A172 (cell line): ENCODE measurements at places on chromosomes 13 and 19. TPM values are rescaled to one million over a fixed set of nuclear protein-coding genes. Genes with fewer than 3 reads are reported as not detected.

SIGLECL1 gene
- total RNA-seq, result not detected in 2 replicates

FSD1 gene
- 43.2 and 61.1 TPM in 2 replicates for total RNA-seq

DNA sequence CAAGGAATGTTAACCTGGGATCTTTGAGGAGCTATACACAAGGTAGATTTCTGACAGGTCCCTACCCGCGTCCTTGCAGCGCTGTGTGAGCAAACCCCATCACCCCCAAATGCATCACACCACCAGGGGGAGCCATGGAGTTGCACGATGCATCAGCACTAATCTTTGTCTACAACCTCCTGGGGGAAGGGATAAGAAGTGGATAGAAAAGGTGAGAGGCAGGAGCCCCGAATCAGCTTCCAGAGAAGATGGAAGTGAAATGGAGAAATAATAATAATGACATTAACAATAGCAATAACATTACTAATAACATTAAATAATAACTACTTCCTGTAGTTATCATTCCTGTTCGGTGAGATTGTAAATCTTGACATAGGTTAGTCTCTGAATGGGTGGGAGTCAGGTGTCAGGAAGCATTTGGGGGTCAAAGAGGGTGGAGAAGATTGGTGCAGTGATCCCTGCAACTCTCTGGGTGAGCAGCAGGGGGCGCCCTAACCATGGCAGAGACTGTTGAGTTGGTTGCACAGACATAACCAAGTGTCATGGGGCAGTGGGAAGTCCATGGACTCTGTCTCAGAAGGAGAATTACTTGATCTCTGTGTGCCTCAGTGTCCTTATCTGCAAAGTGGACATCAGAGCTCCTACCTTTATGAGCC lies 16.5 kb downstream of the SIGLEC7 start:
- DNase-seq, result peak; percentile 26

DNA sequence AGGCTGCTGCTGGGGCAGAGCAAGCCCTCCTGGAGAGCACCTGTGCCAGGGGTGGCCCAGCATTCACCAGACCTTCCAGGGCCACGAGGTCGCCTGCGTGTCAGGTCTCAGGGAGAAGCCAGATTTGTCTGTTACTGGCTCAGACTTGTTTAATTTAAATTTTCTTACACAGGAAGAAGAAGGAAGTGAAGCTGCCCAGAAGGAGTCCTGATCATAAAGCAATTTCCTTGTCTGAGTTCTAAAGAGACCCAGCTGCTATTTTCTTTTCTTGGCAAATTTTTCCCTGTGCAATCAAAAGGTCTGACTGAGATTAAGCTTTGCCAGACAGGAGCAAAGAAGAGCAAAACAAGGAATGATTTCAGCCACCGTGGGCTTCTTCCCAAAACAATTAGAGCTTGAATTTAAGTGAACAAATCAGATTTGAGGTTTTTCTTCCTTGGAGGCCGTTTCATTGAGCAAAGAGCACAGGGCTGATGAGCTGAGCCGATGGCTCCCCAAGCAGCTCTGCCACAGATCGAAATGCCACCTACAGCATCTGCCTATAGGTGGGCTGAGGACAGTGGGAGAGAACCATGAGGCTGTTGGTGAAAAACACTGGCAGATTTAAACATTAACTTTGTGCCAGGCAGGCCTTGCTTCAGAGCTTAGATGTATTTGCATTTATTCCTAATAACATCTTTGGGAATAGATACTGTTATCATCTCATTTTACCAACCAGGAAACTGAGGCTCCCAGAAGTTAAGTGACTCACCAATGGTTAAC lies 40.1 kb downstream of the HSPH1 start:
- DNase-seq, result no peak

TPTE2 gene
- not detected in 2 replicates for total RNA-seq
